ENCODE measurements at places on chromosomes 3 and 15. TPM values are rescaled to one million over a fixed set of nuclear protein-coding genes. Genes with fewer than 3 reads are reported as not detected.

The OR4F15 gene
- not detected for total RNA-seq

The CDHR4 gene
- total RNA-seq = not detected

- peaks cover 51% of the 10 kb centered on the region for H3K36me3 ChIP-seq
- no peak for DNase-seq
- H3K27me3 ChIP-seq = no peaks in the 10 kb centered on the region
- no peak overlapping the region for H3K27ac ChIP-seq
- H3K4me3 ChIP-seq = no peak overlapping the region
- no peaks in the 10 kb centered on the region for H3K4me1 ChIP-seq
Measured at GRCh38 chr3:183027276-183027675, 46.9 kb upstream of the DCUN1D1 start.

DNA sequence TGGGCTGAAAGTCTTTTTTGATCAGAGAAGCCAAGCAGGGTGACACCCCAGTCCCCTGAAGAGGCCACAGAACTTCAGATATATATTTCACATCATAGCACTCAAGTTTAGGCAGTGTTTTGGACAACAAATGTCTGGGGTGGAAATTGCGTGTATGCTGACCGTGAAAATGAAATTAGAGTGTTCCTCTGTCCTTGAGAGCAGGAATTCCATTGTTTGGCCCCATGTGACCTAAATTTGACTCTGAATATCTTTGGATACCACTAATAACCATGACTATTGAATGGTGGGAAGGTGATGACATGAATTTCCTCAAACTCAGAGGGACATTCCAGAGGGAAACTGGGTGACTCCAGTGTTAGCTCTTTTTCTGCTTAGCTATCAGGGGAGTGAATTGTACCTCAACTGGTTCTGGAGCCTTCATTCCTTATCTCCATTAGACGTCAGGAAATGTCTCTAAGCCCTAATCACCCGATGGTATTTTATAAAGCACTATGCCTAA lies 263.5 kb upstream of the RASGRP1 start:
- no peaks in the 10 kb centered on the region for H3K36me3 ChIP-seq
- no peak overlapping the region for H3K4me3 ChIP-seq
- DNase-seq = no peak
- no peaks in the 10 kb centered on the region for H3K27me3 ChIP-seq
- H3K27ac ChIP-seq = peak overlapping the region; percentile 14
- H3K4me1 ChIP-seq = peaks cover 14% of the 10 kb centered on the region

DNA sequence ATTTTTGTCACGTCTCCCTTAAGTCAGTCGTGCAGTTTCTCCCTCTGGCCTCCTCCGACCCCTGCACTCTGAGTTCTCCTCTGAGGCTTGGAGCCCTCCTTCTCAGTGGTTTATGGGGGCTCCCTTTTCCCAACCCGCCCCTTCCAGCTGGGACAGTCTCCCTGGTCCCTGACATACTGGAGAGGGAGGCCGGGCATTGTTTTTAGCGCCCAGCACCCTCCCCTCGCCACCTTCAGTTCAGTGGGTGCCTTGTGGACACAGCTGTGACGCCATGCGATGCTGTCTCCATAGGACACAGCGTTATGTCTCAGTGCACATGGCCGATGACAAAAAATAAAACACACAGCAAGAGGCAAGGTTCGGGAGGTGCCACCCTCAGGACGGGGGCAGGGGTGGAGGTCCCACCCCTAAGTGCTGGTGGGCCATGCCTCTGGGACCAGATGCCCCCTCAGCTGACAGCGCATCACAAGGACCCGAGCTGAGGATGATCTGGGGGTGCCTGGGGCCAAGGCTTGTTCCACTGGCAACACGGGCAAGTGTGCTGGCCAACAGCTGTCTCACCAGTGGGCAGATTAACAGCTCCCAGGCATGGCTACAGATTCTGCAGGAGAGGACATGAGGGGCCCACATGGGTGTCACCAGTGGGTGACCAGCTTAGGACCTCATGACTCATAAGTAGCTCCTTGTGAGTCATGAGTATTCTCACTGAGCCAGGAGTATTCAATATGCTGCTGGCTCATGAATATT lies 81.6 kb downstream of the PLXNA1 start:
- H3K36me3 ChIP-seq = no peaks in the 10 kb centered on the region
- H3K27me3 ChIP-seq = peaks cover 21% of the 10 kb centered on the region
- H3K4me3 ChIP-seq = no peak overlapping the region

DNA sequence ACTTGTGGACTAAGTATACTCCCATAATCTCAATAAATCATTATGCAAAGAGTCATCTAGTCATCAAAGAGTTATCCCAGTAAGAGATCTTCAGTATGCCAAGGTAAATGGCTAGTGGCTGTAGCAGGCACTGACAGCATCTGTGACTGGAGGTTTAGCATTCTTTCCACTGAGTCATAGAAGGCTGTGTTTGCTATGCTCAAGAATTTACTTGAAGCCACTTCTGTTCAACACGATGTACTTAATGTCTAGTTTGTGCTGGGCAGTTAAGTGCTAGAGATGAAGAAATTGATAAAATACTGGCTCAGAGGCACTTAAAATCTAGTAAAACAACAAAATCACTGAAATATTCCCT lies 13.0 kb downstream of the ZBED2 start:
- H3K4me3 ChIP-seq = no peak overlapping the region
- DNase-seq = no peak
- no peak overlapping the region for H3K27ac ChIP-seq
- H3K4me1 ChIP-seq = no peaks in the 10 kb centered on the region
- H3K27me3 ChIP-seq = no peaks in the 10 kb centered on the region
- peaks cover 7% of the 10 kb centered on the region for H3K36me3 ChIP-seq

GRCh38 chr3:139201446-139202225 lies 142.2 kb upstream of the MRPS22 start:
- peaks cover 2% of the 10 kb centered on the region for H3K36me3 ChIP-seq
- peaks cover 12% of the 10 kb centered on the region for H3K4me1 ChIP-seq
- H3K27ac ChIP-seq = no peak overlapping the region
- DNase-seq = no peak

DNA sequence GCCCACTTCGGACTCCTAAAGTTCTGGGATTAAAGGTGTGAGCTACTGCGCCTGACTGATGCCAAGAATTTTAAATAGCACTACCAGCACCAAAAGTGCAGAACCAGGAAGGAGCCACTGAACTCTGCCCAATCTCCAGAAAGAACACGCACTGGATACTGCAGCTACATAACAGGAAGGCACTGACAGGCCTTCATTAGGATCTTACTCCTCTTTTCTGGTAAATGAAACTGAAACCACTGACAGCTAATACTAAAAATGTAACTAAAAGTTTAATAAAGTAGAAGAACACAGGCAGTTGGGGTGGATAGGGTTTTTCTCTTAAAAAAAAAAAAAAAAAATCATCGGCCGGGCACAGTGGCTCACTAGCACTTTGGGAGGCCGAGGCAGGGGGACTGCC lies 74.1 kb upstream of the CHRM5 start:
- H3K36me3 ChIP-seq = no peaks in the 10 kb centered on the region
- H3K4me3 ChIP-seq = no peak overlapping the region
- no peaks in the 10 kb centered on the region for H3K4me1 ChIP-seq
- H3K27me3 ChIP-seq = no peaks in the 10 kb centered on the region
- no peak overlapping the region for H3K27ac ChIP-seq

DNA sequence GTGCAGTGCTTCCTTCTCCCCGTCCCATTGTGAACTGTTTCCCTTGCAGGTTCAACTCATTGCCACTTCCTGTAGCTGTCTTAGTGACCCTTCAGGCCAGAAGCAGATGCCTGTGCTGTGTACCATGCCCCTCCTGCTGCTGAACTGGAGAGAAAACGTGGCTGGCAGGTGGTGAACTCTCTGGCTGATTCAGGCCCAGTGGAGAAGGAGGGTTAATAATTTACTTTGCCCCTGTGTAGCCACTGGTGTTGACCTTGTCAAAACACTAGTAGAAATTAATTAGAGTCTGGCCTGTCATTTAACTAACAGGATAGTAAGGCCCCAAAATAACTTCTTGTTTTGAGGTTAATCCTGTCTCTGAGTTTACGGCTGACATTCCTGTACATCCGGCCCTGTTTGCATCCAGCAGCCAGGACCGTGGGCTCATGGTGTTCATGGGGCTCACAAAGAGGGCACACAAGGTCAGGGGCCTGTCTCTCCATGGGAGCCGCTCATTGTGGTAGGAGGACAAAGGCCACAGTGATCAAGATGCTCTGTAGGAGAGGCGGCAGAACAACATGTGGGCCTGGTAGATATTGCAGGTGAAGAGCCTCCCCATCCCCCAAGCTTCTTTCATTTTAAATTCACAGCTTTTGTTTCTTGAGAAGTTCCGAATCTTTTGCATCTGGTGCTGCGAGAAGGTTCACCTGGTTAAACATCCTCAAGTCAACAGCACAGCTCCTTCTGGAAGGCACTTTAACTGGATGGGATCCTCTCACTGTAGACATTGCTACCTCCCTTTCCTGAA lies 101.6 kb downstream of the CGNL1 start:
- no peak overlapping the region for H3K27ac ChIP-seq
- no peak overlapping the region for H3K4me3 ChIP-seq
- DNase-seq = no peak
- peaks cover 24% of the 10 kb centered on the region for H3K36me3 ChIP-seq
- H3K27me3 ChIP-seq = no peaks in the 10 kb centered on the region

- H3K4me1 ChIP-seq = peaks cover 20% of the 10 kb centered on the region
- DNase-seq = no peak
- no peaks in the 10 kb centered on the region for H3K36me3 ChIP-seq
Measured at GRCh38 chr15:39685999-39686613, 96.5 kb downstream of the FSIP1 start.

- H3K4me1 ChIP-seq = peaks cover 8% of the 10 kb centered on the region
- no peaks in the 10 kb centered on the region for H3K36me3 ChIP-seq
- H3K27me3 ChIP-seq = peaks cover 42% of the 10 kb centered on the region
- no peak overlapping the region for H3K4me3 ChIP-seq
- DNase-seq = no peak
Measured at GRCh38 chr3:36792342-36792741, 28.0 kb upstream of the DCLK3 start.

GRCh38 chr3:46996689-46997452 lies 17.4 kb downstream of the NBEAL2 start:
- peaks cover 10% of the 10 kb centered on the region for H3K4me1 ChIP-seq
- no peaks in the 10 kb centered on the region for H3K27me3 ChIP-seq
- no peak for DNase-seq
- H3K27ac ChIP-seq = no peak overlapping the region
- H3K4me3 ChIP-seq = no peak overlapping the region
- H3K36me3 ChIP-seq = no peaks in the 10 kb centered on the region

- no peaks in the 10 kb centered on the region for H3K36me3 ChIP-seq
- DNase-seq = no peak
- no peaks in the 10 kb centered on the region for H3K27me3 ChIP-seq
- H3K27ac ChIP-seq = peak overlapping the region; percentile 53
- H3K4me1 ChIP-seq = peaks cover 63% of the 10 kb centered on the region
Measured at GRCh38 chr3:107816107-107816506, 274.7 kb downstream of the CD47 start.
